ENCODE measurements at places on chromosomes 3 and 15. TPM values are rescaled to one million over a fixed set of nuclear protein-coding genes. Genes with fewer than 3 reads are reported as not detected.

GRCh38 chr3:51710631-51711351 is 3.9 kb downstream of the GRM2 start:
- no peaks in the 10 kb centered on the region for H3K36me3 ChIP-seq
- H3K27ac ChIP-seq = no peak overlapping the region
- no peaks in the 10 kb centered on the region for H3K4me1 ChIP-seq
- H3K4me3 ChIP-seq = no peak overlapping the region
- no peak for DNase-seq
- no peaks in the 10 kb centered on the region for H3K27me3 ChIP-seq

GRCh38 chr3:184687363-184688015 is 24.4 kb downstream of the MAGEF1 start:
- no peak overlapping the region for H3K4me3 ChIP-seq
- no peak for DNase-seq
- peaks cover 34% of the 10 kb centered on the region for H3K4me1 ChIP-seq
- no peaks in the 10 kb centered on the region for H3K27me3 ChIP-seq
- H3K36me3 ChIP-seq = no peaks in the 10 kb centered on the region
- H3K27ac ChIP-seq = peak overlapping the region; percentile 52

DNA sequence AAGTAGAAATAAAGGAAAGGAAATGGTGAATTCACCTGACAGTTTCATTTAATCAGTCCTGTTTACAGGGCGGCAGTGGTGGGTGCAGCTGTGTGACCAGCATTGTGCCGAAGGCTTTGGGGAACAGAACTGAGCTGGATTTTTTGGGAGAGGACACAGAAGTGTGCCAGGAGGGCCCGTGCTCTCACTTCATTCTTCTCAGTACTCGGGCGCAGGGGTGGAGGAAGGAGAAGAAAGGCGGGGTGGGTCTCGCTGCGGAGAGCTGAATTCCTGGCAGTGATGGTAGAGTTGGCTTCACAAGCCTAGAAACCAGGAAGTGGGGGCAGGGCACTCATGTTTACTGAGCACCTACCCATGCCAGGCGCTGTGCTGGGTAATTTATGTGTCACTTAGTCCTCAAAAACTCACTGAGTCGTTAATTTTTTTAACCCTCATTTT is 64.6 kb downstream of the CRTC3 start:
- peak overlapping the region; percentile 49 for H3K27ac ChIP-seq
- peak; percentile 83 for DNase-seq
- H3K36me3 ChIP-seq = no peaks in the 10 kb centered on the region
- H3K27me3 ChIP-seq = no peaks in the 10 kb centered on the region

DNA sequence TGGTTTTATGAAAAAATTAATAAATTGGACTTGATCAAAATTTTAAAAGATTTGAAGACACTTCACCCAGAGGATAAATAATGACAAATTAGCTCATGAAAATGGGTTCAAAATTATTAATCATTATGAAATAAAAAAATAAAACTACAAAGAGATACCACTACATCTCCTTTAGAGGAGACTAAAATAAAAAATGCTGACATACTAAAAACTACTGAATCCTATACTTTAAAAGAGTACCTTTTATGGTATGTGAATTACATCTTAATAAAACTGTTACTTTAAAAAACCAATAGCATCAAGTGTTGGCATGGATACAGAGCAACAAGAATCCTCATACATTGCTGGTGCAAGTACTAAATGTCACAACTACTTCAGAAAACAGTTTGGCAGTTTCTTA is 46.0 kb upstream of the MYRIP start:
- no peaks in the 10 kb centered on the region for H3K27me3 ChIP-seq
- H3K4me3 ChIP-seq = no peak overlapping the region
- no peaks in the 10 kb centered on the region for H3K4me1 ChIP-seq

GRCh38 chr3:127304121-127304744 is 16.4 kb upstream of the PRR20G start:
- H3K27ac ChIP-seq = no peak overlapping the region
- H3K4me3 ChIP-seq = no peak overlapping the region
- DNase-seq = no peak
- H3K27me3 ChIP-seq = no peaks in the 10 kb centered on the region
- H3K36me3 ChIP-seq = no peaks in the 10 kb centered on the region
- H3K4me1 ChIP-seq = no peaks in the 10 kb centered on the region

GRCh38 chr3:171586274-171586673 is 126.1 kb upstream of the TNIK start:
- no peaks in the 10 kb centered on the region for H3K27me3 ChIP-seq
- no peaks in the 10 kb centered on the region for H3K36me3 ChIP-seq
- no peak for DNase-seq
- no peak overlapping the region for H3K27ac ChIP-seq
- no peak overlapping the region for H3K4me3 ChIP-seq
- H3K4me1 ChIP-seq = no peaks in the 10 kb centered on the region

DNA sequence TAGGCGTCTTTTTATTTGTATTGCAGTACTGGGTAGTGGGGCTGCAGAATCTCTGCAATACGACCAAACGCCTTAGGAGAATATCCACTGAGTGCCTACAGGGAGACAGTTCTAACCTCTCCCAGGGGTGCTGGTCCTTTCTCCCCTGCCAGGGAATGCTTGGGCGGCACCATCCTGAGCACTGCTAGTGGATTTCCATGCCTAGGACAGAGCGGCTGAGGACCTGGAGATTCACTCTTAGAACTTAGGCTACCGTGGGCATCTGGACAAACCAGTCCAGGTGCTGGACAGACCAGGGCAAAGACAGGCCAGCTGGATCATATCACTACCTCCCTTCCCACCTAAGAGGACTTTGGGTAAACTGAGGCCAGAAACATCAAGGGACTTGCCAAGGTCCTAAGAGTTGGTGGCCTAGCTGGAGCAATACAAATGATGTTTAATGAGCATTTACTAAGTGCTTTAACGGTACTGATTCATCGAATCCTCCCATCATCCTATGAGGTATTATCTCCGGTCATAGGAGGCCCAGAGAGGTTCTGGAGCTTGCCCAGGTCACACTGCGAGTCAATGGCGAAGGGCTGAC is 902 bp downstream of the TMEM44 start:
- no peak for DNase-seq
- H3K4me3 ChIP-seq = peak overlapping the region; percentile 58
- no peaks in the 10 kb centered on the region for H3K27me3 ChIP-seq
- H3K36me3 ChIP-seq = peaks cover 6% of the 10 kb centered on the region
- peak overlapping the region; percentile 51 for H3K27ac ChIP-seq

- H3K36me3 ChIP-seq = peaks cover 8% of the 10 kb centered on the region
- H3K4me3 ChIP-seq = peak overlapping the region; percentile 98
- no peaks in the 10 kb centered on the region for H3K27me3 ChIP-seq
- H3K4me1 ChIP-seq = peaks cover 25% of the 10 kb centered on the region
- no peak for DNase-seq
These were observed 428 bp downstream of the LYSMD4 start for GRCh38 chr15:99732751-99733267.

GRCh38 chr15:101295607-101296161 is 636 bp upstream of the SNRPA1 start:
- H3K4me3 ChIP-seq = peak overlapping the region; percentile 76
- H3K36me3 ChIP-seq = no peaks in the 10 kb centered on the region
- H3K27ac ChIP-seq = peak overlapping the region; percentile 98
- peaks cover 33% of the 10 kb centered on the region for H3K4me1 ChIP-seq

DNA sequence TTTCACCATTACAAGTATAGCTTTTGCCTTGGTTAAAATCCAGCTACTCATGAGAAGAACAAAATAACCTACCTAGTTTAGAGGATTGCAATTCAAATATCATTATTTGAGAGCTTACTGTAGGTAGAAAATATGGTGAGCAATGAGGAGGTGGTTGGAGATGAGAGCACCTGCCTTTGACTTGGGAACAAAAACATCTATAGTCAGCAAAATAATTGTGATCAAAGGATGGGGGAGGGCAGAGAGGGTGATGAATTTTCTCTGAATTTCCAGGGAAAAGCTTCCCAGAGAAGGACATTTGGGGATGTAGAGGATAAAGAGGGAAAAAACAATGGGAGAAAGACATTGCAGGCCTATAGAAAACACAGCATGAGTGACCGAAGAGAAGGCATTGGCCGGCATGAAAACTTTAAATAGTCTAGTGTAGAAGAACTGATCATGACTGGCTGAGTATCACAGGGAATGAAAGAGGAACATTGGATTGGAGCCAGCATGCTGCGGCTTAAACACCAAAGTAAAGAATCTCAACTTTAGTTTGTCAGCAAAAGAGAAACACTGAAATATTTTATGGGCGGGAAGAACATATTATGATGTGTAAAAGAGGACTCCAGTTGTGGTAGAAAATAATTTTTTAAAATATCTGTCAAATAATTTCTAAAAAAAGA is 581.3 kb downstream of the UNC13C start:
- no peaks in the 10 kb centered on the region for H3K4me1 ChIP-seq
- H3K27me3 ChIP-seq = no peaks in the 10 kb centered on the region
- no peak overlapping the region for H3K27ac ChIP-seq

DNA sequence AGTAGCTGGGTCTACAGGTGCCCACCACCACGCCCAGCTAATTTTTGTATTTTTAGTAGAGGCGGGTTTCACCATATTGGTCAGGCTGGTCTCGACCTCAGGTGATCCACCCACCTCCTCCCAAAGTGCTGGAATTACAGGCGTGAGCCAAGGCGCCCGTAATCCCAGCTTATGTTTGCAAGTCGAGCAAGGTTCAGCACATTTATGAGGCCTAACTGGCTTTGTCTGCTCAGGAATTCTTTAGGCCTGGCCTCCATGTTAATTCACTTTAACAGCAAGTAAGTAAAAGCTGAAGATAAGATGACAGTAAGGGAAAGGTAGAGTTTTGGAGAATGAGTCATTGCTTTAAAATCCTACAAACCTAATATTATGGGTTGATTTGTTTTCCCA is 24.6 kb downstream of the SIDT1 start:
- no peak overlapping the region for H3K4me3 ChIP-seq
- H3K27ac ChIP-seq = no peak overlapping the region
- H3K36me3 ChIP-seq = no peaks in the 10 kb centered on the region
- H3K4me1 ChIP-seq = no peaks in the 10 kb centered on the region
- no peaks in the 10 kb centered on the region for H3K27me3 ChIP-seq

GRCh38 chr3:18669374-18669773 is 244.2 kb upstream of the SATB1 start:
- H3K4me1 ChIP-seq = no peaks in the 10 kb centered on the region
- no peak overlapping the region for H3K4me3 ChIP-seq
- H3K27me3 ChIP-seq = no peaks in the 10 kb centered on the region
- no peaks in the 10 kb centered on the region for H3K36me3 ChIP-seq

DNA sequence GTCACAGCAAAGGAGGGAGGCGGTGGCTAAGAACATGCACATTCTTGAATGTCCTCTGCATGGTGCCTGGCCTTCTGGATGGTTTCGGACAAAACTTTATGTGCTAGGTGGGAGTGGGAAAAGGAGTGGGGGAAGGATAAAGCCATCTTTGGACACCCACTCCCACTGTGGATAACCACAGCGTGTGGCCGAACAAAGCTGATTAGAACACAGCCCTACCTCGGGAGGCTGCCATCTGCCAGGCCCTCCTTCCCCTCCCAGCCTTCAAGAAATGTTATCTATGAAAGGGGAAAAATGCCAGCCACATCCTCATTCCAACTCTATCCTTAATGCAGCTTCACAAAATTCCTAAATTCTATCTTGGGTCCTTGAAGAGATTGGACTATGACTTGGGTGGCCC is 18.8 kb downstream of the AMOTL2 start:
- DNase-seq = no peak
- peaks cover 58% of the 10 kb centered on the region for H3K36me3 ChIP-seq
- H3K27me3 ChIP-seq = no peaks in the 10 kb centered on the region
- H3K4me1 ChIP-seq = peaks cover 3% of the 10 kb centered on the region
- peak overlapping the region; percentile 100 for H3K27ac ChIP-seq

DNA sequence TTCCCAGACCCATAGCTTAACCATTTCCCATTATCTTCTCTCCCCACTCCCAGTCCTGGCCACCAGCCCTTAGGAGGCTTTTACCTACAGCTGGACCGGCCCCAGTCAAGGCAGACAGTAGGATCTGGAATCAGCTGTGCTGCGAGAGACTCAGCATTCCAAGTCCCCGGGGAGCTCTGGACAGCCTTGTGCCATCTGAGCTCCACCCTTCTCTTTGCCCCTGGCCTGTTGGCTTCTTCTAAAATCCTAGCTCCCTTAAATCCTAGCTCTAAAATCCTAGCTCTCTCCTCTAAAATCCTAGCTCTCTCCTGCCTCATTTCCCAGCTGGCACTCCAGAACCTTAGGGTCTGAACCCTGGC is 21.3 kb downstream of the MEGF11 start:
- H3K27ac ChIP-seq = no peak overlapping the region
- DNase-seq = no peak
- no peak overlapping the region for H3K4me3 ChIP-seq
- no peaks in the 10 kb centered on the region for H3K4me1 ChIP-seq

GRCh38 chr15:58465866-58466517 is 34.2 kb downstream of the LIPC start:
- no peak overlapping the region for H3K4me3 ChIP-seq
- no peaks in the 10 kb centered on the region for H3K4me1 ChIP-seq
- DNase-seq = no peak
- no peaks in the 10 kb centered on the region for H3K36me3 ChIP-seq

DNA sequence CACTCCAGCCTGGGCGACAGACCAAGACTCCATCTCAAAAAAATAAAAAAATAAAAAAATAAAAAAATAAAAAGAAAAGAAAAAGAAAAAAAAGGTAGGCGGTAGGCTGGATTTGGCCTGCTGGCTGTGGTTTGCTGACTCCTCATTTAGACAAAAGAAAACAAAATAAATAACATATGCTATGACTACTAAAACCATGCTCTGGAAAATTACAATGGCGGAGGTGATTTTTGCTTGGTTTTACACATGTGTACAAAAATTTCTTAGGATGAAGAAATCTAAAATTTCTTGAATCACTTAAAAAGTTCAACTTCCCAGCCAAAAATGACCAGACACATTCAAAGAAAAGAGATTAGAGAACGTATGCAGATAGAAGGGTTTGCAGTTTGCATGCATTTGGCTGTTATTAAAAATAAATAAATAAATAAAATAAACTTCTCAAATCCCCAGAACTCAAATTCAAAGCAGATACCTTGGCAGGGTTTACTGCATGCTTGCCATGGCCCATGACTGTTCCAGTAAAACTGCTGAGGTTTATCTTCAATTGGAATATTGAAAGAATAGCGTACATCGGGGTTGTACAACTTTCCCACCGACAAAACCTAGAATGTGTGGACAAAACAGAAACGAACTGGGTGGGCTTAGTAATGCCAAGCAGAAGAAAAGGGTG is 65.9 kb downstream of the ADAMTS9 start:
- H3K4me1 ChIP-seq = no peaks in the 10 kb centered on the region
- H3K36me3 ChIP-seq = peaks cover 27% of the 10 kb centered on the region
- no peak overlapping the region for H3K27ac ChIP-seq
- no peak for DNase-seq

DNA sequence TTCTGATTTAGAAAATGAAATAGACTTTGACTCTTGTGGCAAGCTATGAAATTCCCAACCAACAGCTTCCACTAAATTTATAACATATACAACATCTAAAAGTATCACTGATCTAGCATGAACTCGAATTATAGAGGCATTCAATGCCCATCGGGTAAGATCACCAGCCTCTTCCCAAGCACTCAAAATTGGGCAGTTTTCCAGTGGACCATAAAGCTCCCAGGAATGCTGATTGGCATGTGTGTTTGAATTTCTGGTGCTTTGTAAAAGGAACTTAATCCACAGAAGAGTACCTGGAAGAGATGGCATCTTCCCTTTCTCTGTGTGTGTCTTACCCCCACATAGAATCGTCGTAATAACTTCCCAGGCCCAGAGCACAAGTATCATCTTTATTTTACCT is 10.0 kb downstream of the LRTM1 start:
- DNase-seq = no peak
- H3K36me3 ChIP-seq = no peaks in the 10 kb centered on the region
- no peaks in the 10 kb centered on the region for H3K27me3 ChIP-seq
- no peaks in the 10 kb centered on the region for H3K4me1 ChIP-seq

LTK gene
- not detected for total RNA-seq

CLRN1 gene
- total RNA-seq = not detected

SLC9C1 gene
- 1.3 TPM for total RNA-seq

KLHL40 gene
- total RNA-seq = 0.63 TPM

RLBP1 gene
- total RNA-seq = not detected

CKMT1A gene
- total RNA-seq = 1.9 TPM

CDCP1 gene
- total RNA-seq = 2.8 TPM

SLC22A14 gene
- not detected for total RNA-seq

B3GNT5 gene
- 1.7 TPM for total RNA-seq

TATDN2 gene
- 9.8 TPM for total RNA-seq

POLR2M gene
- total RNA-seq = 68.0 TPM
